ENCODE measurements at places on chromosomes 4 and X. TPM values are rescaled to one million over a fixed set of nuclear protein-coding genes. Genes with fewer than 3 reads are reported as not detected.

GRCh38 chrX:9318766-9319165 is 146.1 kb upstream of the TBL1X start:
- no peak for DNase-seq

DNA sequence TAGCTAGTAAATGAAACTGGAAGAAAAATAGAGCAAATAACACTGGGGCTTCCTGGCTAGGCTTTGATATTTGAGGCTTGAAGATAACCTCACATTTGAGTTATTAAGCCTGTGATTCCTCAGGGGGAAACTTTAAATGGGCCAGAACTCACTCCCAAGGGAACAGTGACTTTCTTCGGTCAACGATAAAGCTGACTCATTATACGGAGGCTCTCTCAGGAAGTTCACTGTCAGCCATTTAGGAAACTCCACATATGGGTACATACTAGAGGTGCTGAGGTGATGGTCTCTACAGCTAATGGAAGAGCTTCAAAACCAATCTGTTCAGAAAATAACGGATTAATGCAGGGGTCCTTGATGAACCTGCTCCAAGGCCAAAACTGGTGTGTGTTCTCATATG is 120.8 kb downstream of the SH2D1A start:
- DNase-seq: no peak

- DNase-seq: no peak
These were observed 36.8 kb downstream of the ING2 start for GRCh38 chr4:183541752-183542040.

DNA sequence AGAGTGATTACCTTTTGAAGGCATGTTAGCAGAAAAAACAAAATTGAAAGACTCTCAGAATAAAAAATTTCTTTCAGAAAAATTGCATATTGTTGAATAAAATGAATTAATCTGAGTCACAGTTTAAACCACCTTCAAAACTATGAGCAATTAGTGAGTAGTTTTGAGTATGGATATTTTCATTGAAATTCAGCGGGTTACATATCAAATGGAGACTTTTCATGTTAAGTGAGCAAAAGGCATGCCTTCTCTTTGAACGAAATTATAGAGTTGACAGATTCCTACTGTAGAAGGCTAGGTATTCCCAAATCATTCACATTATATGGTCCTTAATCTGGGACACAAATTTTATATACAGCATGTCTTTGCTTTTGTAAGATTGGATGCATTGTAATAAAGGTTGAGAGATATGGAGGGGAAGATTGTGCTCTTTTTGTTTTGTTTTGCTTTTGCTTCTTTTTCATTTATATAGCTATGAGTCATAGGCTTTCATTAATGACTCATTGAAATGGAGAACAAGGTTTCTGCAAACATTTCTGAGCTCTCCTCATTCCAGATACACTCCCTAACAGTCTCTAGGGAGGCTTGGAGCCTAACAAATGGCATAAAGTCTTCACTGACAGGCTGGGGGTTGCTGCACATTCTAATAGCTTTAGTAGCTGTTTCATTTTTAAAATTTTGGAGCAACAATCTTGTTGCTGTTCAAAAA is 21.6 kb downstream of the PCDH18 start:
- no peak for DNase-seq

DNA sequence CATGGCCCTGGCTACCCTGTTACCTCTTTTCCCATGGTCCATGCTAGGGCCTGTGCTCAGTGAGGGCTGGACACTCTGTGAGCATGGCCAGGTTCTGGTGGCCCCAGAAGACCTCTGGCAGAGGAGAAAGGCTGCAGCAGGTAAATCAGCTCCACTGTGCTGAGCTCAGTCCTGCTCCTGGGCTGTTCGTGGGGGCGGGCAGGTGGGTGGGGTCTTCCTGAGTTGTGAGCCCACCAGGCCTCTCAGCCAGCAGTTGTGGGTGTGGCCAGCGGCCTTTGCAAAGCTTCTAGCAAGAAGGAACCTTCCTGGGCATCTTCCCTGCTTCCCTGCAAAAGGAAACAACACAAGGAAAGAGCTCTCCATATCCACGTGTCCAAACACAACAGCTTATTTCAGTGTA is 85.3 kb upstream of the STX18 start:
- no peak for DNase-seq

Gene ADAMTS3
- not detected for polyA plus RNA-seq

Measured in B cell (primary cell).